ENCODE measurements at places on chromosomes 5 and 9.
A peak's percentile ranks its signal among the peaks of the same experiment; 100 is the strongest.

DNA sequence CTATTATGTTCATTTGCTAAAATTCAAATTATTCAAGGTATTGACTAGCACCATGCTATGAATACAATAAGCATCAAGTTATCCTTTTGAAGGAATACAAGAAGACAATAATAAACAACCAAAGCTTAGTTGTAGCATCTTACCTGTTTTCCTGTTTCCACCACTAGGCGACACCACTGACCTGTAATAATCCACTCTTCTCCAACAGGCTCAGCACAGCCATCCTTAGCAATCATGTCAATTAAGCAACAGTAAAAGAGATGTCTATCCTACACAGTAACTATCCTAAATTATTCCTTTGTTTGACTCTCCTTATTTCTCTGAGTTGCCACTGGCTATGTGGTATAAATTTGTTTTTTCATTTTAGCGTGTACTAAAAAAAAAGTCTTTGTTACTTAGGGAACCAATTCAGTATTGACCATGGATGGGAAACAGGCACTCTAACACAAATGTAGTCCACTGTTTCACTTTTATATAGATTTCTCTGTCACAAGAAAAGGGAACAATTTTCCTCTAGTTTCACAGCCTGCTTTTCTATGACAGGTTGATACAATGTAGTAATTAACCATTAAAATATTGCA lies 46.2 kb downstream of the PCA3 start:
- DNase-seq = peak; percentile 83

DNA sequence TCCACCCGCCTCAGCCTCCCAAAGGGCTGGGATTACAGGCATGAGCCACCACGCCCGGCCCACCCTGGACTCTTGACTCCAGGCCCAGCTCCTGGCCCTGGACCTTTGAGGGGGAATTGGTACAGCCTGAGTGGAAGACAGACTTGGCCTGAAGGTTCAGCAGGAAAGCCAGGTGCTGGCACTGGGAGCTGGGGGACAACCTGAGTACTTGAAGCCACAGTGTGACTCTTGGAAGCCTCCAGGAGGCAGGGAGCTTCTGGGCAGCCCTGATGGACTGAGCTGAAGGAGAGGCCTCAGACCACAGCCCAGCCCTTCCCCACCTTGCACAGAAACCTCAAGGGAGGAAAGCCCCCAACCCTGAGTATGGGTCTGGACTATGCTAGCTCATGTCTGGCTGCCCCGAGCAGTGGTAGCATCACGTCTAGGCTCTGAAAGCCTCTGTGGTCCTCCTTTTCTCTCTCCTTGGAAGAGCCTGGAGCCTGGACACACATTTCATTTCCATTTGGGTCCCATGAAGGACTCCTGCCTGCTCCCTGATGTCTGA lies 54.1 kb downstream of the RASGEF1C start:
- no peak for DNase-seq

- DNase-seq = no peak
Observed at GRCh38 chr5:8060235-8060952, 191.4 kb downstream of the MTRR start.

DNA sequence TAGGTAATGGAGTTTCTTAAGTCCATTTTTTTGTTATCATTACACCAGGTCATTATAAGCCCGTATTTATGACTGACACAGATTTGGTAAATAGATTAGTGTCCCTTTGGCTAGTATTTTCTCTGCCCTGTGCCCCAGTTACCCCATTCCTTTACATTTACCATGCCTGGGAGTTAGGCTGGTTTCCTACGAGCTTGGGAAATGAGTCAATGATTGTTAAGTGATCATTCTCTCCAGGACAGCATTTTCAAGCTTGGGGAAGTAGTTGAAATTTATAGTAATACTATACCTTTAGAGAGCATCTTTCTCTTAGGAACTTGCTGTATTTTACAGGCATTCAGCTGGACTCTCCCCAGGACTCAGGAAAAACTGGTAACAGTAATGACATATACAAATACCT lies 573.1 kb downstream of the TLE4 start:
- no peak for DNase-seq

DNA sequence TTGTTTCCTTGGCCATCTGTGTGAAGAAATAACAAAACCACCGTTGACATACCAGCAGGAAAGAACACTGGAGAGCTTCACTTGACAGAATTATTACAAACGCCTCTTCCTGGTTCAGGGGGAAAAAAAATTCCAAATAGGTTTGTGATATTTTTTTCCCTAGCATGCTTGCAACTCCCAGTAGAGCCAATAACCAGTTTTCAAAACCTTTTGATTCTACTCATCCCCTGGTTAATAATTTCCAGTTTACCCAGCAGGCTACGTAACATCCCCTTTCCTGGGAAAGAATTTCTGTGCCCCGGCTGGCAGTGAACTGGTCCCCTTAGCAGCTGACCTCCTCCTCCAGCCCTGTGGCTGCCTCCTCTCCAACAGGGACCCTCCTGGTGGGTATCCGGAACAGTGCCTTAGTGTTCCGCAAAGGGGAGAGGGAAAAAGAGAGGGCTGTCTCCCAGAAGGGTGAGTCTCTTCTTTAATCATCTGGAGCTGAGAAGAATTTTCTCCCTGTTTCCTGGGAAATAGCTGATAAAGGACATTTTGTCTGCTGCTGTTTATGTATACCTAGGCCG lies 72.8 kb upstream of the BOD1 start:
- DNase-seq = peak; percentile 66

DNA sequence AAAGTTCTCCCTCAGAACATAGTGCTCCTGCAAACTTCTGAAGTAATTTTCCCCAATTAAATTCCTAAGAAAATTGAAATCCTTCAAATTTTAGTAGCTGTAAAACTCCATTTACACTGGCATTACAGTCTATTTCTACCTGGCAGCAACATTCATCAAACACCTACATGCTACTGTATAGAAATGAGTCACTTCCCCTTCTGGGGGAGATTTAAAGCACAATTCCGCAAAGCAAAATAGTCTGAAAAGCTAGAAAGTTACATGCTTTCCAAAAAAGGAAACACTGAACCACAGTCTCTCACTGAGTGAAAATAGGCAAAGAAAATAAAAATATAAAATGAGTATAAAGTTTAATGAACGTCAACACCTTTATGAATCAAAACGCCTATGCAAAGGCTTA lies 43.3 kb downstream of the MCTP1 start:
- no peak for DNase-seq

DNA sequence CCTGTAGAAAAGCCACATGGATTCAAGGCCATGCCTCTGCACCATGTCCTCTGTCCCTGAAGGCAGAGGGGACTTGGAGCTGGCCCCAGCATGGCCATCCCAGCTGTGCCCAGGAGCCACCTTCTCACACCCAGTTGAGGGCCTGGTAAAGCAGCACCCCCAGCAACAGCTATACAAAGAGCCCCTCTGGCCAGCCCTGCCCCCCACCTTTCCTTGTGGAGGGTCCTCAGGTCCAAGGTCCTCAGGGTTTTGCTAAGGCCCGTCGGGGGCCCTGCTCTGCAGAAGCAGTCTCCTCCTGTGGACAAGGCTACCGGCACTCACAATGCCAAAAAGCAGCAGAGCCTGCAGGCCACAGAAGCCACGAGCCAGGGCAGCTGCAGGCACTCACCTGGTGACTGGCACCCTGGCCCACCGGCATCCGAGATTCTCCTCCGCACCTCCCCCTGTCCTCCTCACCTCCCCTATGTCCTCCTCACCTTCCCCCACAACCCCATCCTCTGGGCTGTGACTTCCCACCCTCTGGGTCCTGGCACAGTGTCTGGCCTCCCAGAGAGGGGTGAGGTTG lies 39.9 kb upstream of the LPCAT1 start:
- DNase-seq = no peak

DNA sequence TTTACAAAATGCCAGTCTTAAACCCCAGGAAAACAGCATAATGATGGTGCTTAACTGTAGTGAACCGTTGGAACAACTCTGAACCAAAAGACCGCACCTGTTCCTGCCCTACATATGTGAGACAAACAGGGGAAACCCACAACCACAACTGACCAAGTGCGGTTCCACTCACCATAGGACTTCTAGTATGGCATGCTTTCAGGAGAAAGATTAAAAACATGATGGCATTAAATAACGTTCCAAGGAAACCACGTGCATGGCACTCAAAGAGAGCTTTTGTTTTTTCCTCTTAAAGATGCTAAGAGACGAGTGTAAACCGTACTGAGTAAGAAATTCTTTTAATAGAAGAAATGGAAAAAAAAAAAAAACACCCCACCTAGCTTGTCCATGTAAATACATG lies 119.8 kb downstream of the SSBP2 start:
- DNase-seq = no peak

GRCh38 chr5:38843665-38844064 lies 2.1 kb upstream of the OSMR start:
- DNase-seq = no peak

- peak; percentile 46 for DNase-seq
Observed at GRCh38 chr9:36154331-36154952, 14.7 kb upstream of the CCIN start.

GRCh38 chr5:114332925-114333324 lies 28.9 kb upstream of the KCNN2 start:
- DNase-seq = no peak

DNA sequence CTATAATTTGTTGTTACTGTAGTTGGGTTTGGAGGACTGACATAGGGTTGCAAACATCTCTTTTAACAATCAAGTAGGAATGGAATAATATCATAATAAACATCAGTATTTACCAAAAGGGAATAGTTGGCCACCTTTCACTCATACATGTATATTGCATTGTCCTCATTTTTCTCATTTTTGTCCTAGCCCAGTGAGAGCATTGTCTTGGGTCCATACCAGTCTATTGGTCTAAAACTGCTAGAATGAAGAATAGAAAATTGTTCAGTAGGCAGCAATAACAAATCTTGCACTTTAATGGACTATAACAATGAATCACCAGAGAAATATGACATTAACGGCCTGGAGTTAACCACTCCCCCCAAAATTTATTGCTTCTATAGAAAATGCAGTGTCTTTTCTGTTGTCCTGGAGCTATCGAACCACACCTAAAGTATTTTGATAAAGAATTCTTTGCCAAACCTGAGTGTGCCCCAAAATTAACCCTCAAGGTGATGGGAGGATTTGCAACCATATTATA lies 80.9 kb upstream of the IL33 start:
- DNase-seq = no peak

- peak; percentile 83 for DNase-seq
Observed at GRCh38 chr9:35481347-35481975, 8.4 kb upstream of the RUSC2 start.

- no peak for DNase-seq
Observed at GRCh38 chr9:77807281-77807683, 159.2 kb upstream of the GNA14 start.

DNA sequence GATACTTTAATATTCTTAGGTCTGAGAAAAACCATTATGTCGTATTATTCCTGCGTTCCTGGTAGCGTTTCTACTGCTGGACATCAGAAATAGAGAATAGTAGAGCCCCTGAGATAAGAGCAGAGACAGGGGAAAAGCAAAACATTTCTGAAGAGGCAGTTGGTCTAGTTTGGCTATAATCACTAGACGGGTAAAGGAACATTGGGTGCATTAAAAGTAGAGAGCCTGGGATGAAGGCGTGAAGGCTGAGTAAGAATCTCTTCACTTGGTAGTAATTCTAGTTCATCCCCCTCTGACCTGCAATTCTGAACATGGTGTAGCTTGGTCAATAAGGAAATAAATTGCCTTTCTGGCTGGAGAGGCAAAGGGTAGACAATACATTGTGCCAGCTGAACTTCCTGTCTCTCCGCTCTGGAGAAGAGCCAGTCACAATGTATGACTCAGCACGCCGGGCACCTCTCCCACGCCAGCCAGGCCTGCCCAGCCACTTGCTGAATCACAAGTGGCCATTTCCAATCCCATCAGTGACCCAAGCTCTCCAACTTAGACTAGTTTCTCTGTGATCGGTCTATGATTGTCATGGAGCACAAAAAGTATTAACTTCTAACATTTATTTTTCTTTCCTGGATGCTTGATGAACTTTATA lies 75.4 kb downstream of the STK32A start:
- peak; percentile 55 for DNase-seq

DNA sequence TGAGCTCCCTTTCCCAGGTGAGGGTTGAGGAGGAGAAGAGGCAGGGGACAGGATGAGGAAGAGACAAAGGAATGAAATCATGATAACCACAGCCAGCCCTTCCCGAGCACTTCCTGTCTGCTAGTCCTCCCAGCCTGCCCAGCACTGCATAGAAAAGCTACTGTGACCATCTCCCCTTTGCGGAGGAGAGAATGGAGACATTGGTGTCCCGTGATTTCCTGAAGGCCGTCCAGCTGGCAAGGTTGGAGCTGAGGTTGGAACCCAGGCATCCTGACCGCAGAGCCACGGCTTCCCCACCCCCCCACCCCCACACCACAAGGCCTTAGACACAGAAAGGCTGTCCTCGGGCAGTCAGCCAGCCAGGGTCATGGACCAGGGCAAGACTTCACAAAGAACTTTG lies 131.1 kb upstream of the ICE1 start:
- DNase-seq = no peak

- DNase-seq = peak; percentile 50
Observed at GRCh38 chr9:6667633-6668280, 22.2 kb upstream of the GLDC start.

GRCh38 chr5:1746371-1747078 lies 53.1 kb downstream of the MRPL36 start:
- DNase-seq = peak; percentile 41

- DNase-seq = no peak
Observed at GRCh38 chr5:138471052-138471361, 5.7 kb downstream of the EGR1 start.

DNA sequence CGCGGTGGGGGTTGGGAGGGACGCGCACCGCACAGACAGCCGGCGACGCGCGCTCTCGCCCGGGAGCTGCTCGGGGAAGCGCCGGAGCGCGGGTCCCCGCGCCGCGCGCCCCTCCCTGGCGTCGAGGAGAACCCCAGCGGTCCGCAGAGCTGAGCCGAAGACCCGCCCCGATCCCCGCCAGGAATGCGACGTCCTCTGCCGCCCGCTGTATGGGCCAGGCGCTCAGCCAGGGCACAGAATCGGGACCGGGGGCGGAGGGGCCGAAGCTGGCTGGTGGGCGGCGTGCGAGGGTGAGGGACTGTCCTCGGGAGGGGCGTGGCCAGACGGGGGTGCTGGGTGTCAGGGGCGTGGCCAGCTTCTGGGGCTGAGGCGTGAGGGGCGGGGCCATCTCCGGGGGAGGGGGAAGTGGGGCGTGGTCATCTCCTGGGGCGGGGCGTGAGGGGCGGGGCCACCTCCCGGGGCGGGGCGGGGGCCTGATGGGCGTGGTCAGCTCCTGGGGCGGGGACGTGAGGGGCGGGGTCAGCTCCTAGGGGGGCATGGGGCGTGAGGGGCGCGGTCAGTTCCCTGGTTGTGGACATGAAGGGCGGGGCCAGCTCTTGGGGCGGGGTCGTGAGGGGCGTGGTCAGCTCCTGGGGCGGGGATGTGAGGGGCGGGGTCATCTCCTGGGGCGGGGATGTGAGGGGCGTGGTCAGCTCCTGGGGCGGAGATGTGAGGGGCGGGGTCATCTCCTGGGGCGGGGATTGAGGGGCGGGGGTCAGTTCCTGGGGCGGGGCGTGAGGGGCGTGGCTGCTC lies 965 bp downstream of the PTGDS start:
- peak; percentile 98 for DNase-seq

- peak; percentile 29 for DNase-seq
Observed at GRCh38 chr9:133706307-133707050, 31.7 kb downstream of the SARDH start.

- peak; percentile 22 for DNase-seq
Observed at GRCh38 chr9:126838895-126839294, 21.5 kb upstream of the ZBTB34 start.

- no peak for DNase-seq
Observed at GRCh38 chr9:69131682-69132081, 42.4 kb upstream of the TJP2 start.
